ENCODE measurements at places on chromosomes 6 and 20. TPM values are rescaled to one million over a fixed set of nuclear protein-coding genes. Genes with fewer than 3 reads are reported as not detected.

Gene OPRM1
- not detected for polyA plus RNA-seq

Gene SLC22A3
- polyA plus RNA-seq: not detected

Gene TLDC2
- 0.10 TPM for polyA plus RNA-seq

Gene SLC16A10
- polyA plus RNA-seq: 8.5 TPM

Gene ADAM33
- not detected for polyA plus RNA-seq

Gene CENPQ
- 21.1 TPM for polyA plus RNA-seq

Gene ELOVL4
- 0.05 TPM for polyA plus RNA-seq

Gene COX4I2
- polyA plus RNA-seq: not detected

Gene SMOC2
- not detected for polyA plus RNA-seq

Gene PCK1
- polyA plus RNA-seq: not detected

Gene KCNB1
- 0.03 TPM for polyA plus RNA-seq

Gene KCNQ5
- 3.8 TPM for polyA plus RNA-seq

Gene SMPDL3A
- polyA plus RNA-seq: not detected

Gene MYMX
- not detected for polyA plus RNA-seq

Data from GM12878 (cell line).